Right renal cortex interstitium (tissue), 3 donors: ENCODE measurements at places on chromosomes 11 and 22. TPM values are rescaled to one million over a fixed set of nuclear protein-coding genes. Genes with fewer than 3 reads are reported as not detected.

LRFN4 gene
- polyA plus RNA-seq: 13.2 TPM

KREMEN1 gene
- polyA plus RNA-seq: 21.4 TPM

KRTAP5-11 gene
- 0.28 TPM for polyA plus RNA-seq

PATE4 gene
- polyA plus RNA-seq: not detected

FAM227A gene
- polyA plus RNA-seq: 4.4 TPM

MGAT3 gene
- 26.7 TPM for polyA plus RNA-seq

CTTN gene
- polyA plus RNA-seq: 145 TPM

RFPL1 gene
- 1.1 TPM for polyA plus RNA-seq

ARHGAP32 gene
- 14.7 TPM for polyA plus RNA-seq

GSTT2 gene
- 4.8 TPM for polyA plus RNA-seq

RIMBP3C gene
- 0.40 TPM for polyA plus RNA-seq

DNA sequence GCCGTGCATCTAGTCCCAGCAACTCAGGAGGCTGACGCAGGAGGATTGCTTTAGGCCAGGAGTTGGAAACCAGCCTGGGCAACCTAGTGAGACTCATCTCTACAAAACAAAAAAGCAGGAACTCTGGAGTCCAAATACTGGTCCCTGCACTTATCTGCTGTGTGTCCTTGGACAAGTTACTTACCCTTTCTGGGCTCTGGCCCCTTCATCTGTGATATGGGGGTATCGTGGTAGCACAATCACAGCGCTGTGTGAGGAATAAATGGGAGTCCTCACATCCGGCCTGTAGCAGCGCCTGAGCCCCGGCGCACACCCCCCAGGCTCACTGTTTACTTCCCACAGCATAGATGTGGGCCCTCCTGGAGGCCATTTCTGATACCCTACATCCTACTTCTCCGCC is 44.2 kb upstream of the MYH9 start:
- DNase-seq: no peak

GRCh38 chr11:61954851-61955421 is 4.8 kb downstream of the BEST1 start:
- peak; percentile 27 for DNase-seq

GRCh38 chr22:50542416-50542927 is 3.2 kb upstream of the KLHDC7B start:
- DNase-seq: no peak

DNA sequence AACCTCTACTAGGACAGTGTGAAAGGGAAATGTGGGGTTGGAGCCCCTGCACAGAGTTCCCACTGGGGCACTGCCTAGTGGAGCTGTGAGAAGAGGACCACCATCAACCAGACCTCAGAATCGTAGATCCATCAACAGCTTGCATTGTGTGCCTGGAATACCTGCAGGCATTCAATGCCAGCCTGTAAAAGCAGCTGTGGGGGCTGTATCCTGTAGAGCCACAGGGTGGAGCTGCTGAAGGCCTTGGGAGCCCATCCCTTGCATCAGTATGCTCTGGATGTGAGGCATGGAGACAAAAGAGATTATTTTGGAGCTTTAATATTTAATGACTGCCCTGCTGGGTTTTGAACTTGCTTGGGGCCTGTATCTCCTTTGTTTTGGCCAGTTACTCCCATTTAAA is 46.3 kb downstream of the PGR start:
- no peak for DNase-seq

- DNase-seq: no peak
Measured at GRCh38 chr11:55658031-55658573, 3.9 kb upstream of the OR4C6 start.

DNA sequence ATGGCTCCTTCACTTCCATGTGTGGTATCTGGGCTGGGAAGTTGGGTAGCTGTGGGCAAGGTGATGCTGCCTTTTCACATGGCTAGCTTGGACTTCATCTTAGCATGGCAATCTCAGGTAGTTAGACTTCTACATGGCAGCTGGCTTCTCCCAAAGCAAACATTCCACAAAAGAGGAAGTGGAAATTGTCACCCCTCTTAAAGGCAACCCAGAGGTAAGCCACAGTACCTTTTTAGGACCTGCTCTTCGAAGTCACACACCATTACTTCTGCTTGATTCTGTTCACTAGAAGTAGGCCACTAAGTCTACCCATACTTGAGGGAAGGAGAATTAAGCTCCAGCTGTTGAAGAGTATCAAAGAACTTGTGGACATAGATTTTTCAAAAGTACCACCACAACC is 25.9 kb downstream of the TUG1 start:
- DNase-seq: no peak

- no peak for DNase-seq
Measured at GRCh38 chr11:13168271-13168670, 109.3 kb upstream of the BMAL1 start.

DNA sequence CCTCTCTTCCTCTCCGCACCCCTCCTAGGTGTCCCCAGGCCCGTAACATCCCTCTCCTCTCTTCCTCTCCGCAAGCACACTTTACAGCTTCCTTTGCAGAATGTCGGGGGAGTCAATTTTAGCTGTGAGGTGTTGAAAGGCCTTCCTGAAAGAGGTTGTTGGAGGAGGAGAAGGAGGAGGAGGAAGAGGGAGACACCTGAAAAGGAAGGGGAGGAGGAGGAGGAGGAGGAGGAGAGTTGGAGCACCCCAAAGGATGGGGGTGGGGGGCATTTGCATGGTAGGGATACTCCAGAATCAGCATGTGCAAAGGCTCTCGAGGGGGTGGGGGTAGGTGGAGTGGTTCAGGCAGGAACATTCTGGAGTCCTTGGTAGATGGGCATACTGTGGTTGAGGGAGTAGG is 1045.1 kb downstream of the TBC1D22A start:
- DNase-seq: no peak

DNA sequence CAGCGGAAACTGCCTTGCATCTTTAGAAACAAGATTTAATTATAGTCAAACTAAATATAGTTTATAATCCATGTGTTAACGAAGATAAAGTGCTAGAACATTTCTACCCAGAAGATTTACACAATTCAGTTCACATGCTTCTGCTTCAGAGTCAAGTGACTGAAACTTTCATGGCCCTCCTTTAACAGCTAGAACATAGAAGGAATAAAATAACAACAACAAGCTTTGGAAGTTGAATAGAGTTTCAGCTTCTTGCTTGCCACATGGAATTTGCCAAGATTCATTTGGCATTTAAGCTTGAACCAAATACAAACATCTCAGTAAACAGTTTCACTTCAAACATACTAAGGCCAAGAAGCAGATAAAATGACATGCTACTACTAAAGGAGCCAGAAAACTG is 676.3 kb upstream of the ANO3 start:
- DNase-seq: no peak

GRCh38 chr22:10780281-10780680 is 4747.7 kb upstream of the OR11H1 start:
- DNase-seq: no peak

DNA sequence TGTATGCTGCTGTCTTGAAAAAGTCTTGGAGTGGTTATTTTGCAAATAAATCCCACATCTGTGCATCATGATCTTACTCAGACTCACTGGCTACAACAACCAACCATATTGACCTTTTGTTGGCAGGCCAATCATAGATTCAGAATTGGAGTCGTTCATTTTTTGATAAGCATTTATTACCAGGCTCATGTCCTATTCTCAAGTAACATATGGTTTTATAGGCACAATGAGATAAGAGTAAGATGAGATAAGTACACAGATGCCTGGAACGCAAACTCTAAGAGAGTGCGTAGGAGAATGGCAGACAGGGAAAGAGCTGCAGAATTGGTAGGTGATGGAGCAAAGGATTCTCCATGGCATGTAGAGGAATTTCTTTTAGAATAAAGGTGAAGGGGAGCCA is 71.6 kb upstream of the SLC5A12 start:
- DNase-seq: no peak

GRCh38 chr22:41028841-41029240 is 63.6 kb upstream of the EP300 start:
- DNase-seq: no peak

- DNase-seq: no peak
Measured at GRCh38 chr11:47353978-47354774, 1.7 kb upstream of the MYBPC3 start.

- DNase-seq: no peak
Measured at GRCh38 chr22:49481659-49482399, 345.8 kb downstream of the BRD1 start.

- DNase-seq: peak; percentile 32
Measured at GRCh38 chr11:116078101-116078591, 573.9 kb upstream of the CADM1 start.

DNA sequence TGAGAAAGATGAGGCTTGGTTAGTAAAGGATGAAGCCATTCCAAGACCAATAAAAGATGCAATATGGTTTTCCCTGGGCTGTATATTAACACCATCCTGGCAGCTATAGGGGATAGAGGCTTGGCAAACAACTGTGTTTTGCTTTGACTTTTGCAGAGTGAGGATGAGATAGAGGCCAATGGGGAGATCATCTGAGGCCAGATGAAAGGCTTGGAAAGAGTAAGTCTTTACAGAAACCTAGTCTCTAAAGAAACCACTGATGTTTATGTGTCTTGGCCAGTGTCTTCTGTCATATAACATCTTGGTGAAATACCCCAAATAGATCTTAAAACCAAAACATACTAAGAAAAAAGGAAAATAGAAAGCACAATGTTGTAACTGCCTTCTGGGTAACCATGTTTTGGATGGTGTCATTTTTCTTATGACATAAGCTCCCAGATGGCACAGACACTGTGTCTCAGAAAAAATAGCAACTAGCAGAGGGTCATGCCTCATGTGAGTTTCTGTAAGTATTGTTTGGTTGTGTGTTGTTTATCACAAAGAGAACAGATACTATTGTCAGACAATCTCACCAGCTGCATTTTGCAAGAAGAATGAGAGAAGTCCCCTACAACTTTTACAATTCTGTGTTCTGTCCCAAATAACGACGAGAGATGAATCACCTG is 305.4 kb downstream of the ST3GAL4 start:
- no peak for DNase-seq

- no peak for DNase-seq
Measured at GRCh38 chr22:24494528-24495364, at the start of gene UPB1. Gene UPB1 (plus strand): TSS chr22:24495332. CDS start chr22:24495404, 72 bp downstream.

- DNase-seq: no peak
Measured at GRCh38 chr11:120109531-120109930, 28.4 kb downstream of the TRIM29 start.

DNA sequence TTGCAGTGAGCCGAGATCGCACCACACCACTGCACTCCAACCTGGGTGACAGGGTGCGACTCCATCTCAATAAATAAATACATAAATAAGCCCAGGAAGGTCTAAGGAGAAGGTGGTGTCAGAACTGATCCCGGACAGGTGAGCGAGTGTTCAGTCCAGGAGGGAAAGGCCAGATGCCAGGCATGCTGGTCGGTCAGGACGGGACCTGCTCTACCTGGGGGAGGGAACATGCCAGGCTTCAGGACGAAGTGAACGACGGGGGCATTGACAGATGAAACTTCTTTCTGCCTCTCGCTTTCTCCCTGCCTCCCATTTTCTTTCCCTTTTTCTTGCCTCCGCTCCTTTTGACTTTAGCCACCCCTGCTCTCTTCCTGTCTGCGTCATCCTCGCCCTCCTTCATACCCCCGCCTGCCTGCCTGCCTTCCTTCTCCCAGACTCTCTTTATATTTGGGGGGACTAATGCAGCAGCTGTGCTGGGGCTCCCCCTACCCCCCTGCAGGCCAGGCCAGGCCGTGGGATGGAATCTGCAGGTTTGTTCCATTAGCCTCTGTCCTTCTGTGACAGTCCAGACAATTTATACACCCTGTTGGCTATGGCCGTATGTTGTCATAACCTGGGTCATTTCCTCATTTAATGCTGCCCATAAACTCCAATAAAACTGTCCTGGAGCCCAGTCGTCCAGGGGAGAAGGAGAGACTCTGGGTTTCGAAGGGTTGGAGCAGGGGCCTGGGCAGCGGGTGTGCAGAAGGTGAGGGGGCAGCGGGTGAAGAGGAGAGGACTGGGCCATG is 209.2 kb upstream of the TBCEL start:
- no peak for DNase-seq

DNA sequence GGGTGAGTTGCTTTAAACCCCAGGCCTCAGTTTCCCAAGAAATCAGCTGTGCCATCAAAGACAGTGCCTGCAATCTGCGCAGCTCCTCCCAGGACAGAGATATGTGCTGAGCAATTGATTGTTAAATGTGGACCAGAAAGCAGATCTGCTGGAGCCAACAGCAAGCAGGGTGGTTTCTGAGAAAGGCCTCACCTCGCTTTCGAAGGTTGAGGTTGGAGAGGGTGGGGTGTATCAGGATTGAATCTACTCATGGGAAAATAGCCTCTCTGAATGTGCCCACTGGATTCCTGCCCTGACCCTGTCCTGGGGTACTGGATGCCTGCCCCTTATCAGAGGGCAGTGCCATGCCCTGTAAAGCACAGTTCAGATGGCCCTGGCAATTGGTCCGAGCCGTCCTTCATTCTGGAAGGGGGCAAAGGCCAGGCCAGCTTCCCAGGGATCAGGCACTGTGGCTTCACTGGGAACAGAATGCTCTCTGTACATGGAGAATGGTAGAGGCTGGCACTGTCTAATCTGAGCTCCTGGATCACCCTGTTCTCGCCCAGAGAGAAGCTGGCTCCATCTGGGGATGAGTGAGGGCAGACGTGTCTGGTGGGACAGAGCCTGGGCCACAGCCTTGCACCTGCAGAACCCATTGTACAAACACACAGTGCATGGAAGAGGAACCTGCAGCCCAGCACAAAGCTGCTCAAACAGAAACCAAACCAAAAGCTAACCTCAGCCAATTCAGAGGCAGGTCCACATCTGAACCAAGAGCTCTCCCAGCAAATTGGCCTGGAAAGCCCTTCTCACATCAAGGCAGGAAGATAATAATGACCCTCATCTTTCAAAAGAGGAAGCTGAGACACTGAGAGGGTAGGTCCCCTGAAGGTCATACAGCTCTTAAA is 15.2 kb downstream of the DHCR7 start:
- DNase-seq: no peak

GRCh38 chr22:20391222-20391621 is 2.7 kb upstream of the ZNF74 start:
- no peak for DNase-seq

DNA sequence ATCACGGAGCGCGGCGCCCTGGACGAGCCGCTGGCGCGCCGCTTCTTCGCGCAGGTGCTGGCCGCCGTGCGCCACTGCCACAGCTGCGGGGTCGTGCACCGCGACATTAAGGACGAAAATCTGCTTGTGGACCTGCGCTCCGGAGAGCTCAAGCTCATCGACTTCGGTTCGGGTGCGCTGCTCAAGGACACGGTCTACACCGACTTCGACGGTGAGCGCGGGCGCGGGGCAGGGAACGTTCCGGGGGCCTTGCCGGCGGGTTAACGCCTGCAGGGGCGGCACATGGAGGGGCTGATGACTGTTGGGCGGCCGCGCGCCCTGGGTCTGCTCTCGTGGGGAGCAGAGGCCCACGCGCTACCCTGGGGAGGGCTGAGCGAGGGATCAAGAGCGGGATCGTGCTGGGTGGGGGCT is 1.0 kb downstream of the PIM3 start:
- DNase-seq: no peak

DNA sequence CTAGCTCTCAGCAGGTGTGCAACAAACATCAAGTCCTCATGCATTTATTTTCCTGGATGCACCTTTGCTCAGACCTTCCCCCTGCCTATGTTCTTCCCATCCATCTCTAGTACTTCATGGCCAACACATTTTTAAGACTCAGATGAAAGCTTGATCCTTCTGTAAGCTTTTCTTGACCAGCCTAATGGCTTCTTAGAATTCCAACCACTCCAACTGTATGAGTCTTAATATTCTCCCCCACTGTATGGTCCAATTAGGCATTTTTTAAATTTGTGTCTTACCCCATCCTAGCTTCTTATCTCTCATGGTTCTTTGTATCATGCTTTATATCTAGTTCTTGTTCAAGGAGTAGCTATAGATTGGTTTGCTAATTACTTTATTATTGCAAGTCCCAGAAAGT is 44.8 kb downstream of the TENM4 start:
- no peak for DNase-seq
